ENCODE measurements at places on chromosomes 2 and 18.
A peak's percentile ranks its signal among the peaks of the same experiment; 100 is the strongest.

- no peak for DNase-seq
Observed at GRCh38 chr2:161130354-161130753, 29.9 kb upstream of the TANK start.

DNA sequence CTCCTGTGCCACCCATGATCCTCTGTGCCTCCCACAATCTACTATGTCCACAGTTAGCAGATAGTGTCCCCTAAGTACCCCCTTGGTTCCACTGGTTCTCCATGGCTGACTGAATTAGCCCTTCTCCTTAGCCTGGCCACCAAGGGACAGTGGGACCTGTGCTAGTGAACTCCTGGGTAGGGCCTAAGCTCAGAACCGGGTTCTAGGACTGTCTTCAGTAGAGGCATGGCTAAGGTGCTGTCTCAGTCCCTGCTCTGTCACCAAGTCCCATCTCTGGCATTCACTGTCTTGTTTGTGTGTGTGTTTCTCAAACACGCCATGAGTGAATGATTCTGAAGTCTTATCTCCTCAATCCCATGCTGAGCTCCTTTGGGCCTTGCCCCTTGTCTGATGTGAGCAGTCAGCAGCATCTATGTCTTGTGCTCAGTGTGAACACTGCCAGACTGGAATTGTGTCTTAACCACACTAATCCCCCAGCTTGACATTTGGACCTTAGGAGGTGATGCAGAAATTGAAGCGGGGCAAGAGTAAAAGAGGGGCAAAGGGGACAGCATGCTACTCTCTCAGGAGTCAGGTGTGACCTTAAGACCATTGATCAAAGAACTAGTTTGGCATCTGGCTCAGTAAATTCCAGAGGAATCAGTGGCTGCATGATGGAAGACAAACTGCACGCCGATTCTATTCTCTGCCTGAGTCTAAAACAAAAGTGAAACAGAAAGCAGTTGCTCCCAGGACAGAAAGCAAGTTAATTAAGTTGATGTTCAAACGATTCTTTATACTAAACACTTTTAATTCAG lies 190.5 kb downstream of the ALPK2 start:
- DNase-seq, result no peak

GRCh38 chr2:85396531-85397470 lies 13.4 kb downstream of the CAPG start:
- no peak for DNase-seq

- no peak for DNase-seq
Observed at GRCh38 chr18:33605250-33605649, 27.2 kb downstream of the ASXL3 start.

GRCh38 chr2:99471654-99472599 lies 17.9 kb downstream of the REV1 start:
- no peak for DNase-seq

DNA sequence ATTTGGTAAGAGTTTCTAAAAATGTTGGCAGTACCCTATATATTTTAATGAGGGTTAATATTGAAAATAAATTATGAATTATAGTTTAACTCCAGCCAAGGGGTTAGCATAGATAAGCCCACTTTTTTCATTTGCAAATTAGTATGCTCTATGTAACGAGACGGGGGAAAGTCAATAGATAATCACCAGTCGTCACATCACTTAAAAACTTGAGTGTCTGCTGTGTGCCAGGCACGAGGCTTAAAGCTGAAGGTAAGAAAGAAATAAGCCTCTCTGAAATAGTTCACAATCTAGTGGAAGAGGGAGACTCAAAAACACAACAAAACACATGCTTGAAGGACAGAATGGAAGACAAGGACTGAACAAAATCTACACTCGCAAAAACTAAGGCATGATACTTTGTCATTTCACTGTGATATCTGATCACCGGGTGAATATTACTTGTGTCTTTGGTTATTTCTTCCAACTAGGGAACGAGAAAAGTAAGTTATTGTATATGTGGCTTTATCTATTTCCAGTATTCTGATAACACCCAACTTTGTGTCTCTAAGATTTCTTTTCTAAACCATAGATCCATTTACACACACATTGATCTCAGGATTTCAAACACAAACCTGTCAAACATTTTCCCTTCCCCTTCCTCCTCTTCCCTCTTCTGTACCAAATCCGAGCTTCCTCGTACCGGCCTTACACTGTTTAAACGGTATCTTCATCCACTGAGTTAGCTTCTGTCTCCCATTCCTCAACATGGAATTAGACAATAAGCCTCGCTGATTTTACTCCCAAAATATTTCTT lies 199.1 kb downstream of the PIEZO2 start:
- no peak for DNase-seq

DNA sequence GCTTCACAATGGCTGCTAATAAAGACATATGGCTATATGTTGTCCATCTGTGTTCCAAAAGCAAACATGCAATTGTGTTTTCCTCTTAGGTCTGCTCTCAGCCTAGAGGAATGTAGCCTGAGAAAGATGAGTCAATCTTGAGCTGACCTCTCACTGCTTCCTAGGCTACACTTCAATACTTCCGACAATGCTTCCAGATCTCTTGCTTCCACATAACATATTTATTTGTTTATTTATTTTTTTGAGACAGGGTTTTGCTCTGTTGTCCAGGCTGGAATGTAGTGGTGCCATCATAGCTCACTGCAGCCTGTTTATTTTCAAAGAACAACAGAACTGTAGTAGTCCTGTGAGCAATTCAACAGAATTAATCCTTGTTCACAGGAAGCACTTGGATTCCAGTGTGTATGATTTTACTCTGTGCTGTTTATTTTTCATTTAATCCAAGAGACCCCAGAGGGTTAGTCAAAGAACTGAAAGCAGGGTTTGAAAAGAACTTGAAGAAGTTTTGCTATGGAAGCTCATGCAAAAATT lies 437.9 kb downstream of the TXNL1 start:
- DNase-seq, result peak; percentile 43

GRCh38 chr18:9477509-9477908 lies 2.2 kb downstream of the RALBP1 start:
- DNase-seq, result no peak

DNA sequence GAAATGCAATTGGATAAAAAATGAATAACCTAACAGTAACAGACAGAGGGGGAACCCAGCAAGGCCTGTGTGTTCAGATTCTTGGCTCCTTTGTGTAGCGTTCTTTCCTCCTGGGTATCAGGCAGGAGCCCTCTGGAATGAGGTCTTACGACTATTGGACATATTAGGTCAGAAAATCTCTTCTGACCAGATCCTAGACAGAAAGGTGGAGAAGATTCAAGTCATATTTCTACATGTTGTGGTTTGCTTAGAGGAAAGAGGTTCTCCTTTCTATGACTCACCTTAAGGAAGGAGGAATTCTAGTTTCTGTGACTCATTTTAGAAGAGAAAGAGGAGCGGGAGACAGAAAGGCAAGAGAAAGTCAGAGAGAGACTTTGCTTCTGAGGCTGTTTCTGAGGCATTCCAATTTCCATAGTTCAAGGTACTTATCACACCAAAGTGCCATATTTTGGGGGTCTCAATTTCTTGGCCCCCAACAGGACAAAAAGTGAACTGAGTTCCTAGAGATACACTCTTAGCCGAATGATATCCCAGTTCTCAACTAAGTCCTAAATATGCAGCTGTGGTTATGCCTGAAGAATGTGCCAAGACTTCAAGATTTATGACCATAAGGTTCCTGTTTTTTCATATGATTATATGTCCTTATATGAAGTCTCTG lies 618.6 kb downstream of the ZEB2 start:
- peak; percentile 92 for DNase-seq

GRCh38 chr2:238143239-238143951 lies 4.9 kb downstream of the KLHL30 start:
- DNase-seq, result no peak

DNA sequence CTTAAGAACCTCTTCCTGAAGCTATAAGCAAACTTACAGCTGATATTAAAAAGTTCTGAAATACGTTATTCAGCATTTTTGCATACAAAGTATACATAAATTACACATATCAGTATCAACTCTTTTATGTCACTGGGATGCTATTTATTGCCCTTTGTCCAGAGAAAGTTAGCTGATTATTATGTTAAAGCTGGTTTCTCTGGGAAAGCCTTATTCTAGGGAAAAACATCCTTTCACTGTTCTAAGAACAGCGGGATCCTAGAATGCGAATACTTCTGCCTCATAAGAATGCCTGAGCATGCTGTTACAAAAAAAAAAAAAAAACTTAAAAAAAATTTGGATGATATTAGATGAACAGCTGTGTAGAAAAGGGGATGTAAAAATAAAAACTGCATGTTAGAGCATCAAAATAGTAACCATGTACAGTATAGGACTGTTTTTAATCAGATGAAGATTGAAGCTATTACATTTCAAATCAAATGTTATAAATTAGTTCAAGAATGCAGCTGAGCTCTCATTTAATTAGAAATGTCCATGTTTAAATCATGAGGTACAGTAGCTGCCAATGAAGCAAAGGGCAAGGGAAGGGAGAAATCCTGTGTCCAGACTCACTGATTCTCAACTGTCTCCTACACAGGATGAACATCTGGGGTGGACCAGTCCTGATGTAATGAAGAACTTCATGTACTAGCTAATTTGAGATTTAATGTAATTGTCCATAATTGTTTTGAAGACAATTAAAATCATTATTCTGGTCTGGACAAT lies 8.2 kb downstream of the FTCDNL1 start:
- no peak for DNase-seq

GRCh38 chr2:176087330-176088047 lies 3.7 kb upstream of the EVX2 start:
- no peak for DNase-seq

Measured in NCI-H226 (cell line).